ENCODE measurements at places on chromosomes 11 and 22. TPM values are rescaled to one million over a fixed set of nuclear protein-coding genes. Genes with fewer than 3 reads are reported as not detected.

The MIAT gene
- 0.11 TPM for polyA plus RNA-seq

The JHY gene
- polyA plus RNA-seq = 2.5 TPM

The FXYD2 gene
- polyA plus RNA-seq = 4.4 TPM

The SEC14L6 gene
- 2.2 TPM for polyA plus RNA-seq

The PATE4 gene
- polyA plus RNA-seq = not detected

The GLYAT gene
- not detected for polyA plus RNA-seq

The PPP6R2 gene
- 41.4 TPM for polyA plus RNA-seq

The IL17REL gene
- polyA plus RNA-seq = not detected

The FOLH1 gene
- not detected for polyA plus RNA-seq

The SLC22A6 gene
- polyA plus RNA-seq = not detected

The CLNS1A gene
- 142 TPM for polyA plus RNA-seq

The MFNG gene
- 6.4 TPM for polyA plus RNA-seq

The ART1 gene
- not detected for polyA plus RNA-seq

The NAALADL1 gene
- 0.59 TPM for polyA plus RNA-seq

The NLRP14 gene
- 1.4 TPM for polyA plus RNA-seq

The NCAM1 gene
- polyA plus RNA-seq = 61.9 TPM

The FOXRED2 gene
- 22.3 TPM for polyA plus RNA-seq

The KCNJ11 gene
- polyA plus RNA-seq = 4.7 TPM

The FZD4 gene
- 19.3 TPM for polyA plus RNA-seq

The ROM1 gene
- polyA plus RNA-seq = 6.9 TPM

The OR8G5 gene
- polyA plus RNA-seq = not detected

The BAIAP2L2 gene
- polyA plus RNA-seq = 1.2 TPM

The CHST1 gene
- polyA plus RNA-seq = 3.3 TPM

The SLC3A2 gene
- polyA plus RNA-seq = 93.8 TPM

The TRIM22 gene
- polyA plus RNA-seq = 0.32 TPM

The SERHL2 gene
- 10.8 TPM for polyA plus RNA-seq

The OR4C3 gene
- polyA plus RNA-seq = not detected

The CFAP300 gene
- polyA plus RNA-seq = 7.2 TPM

The SMDT1 gene
- 212 TPM for polyA plus RNA-seq

The TPH1 gene
- 0.12 TPM for polyA plus RNA-seq

The HINFP gene
- polyA plus RNA-seq = 34.1 TPM

The MMP8 gene
- not detected for polyA plus RNA-seq

The MOV10L1 gene
- polyA plus RNA-seq = 1.1 TPM

The APOA5 gene
- polyA plus RNA-seq = not detected

The BTBD18 gene
- polyA plus RNA-seq = 1.5 TPM

The ZC3H12C gene
- polyA plus RNA-seq = 1.0 TPM

The FBLN1 gene
- polyA plus RNA-seq = 55.7 TPM

The RHOD gene
- polyA plus RNA-seq = 32.8 TPM

The VWCE gene
- polyA plus RNA-seq = 3.5 TPM

The OR5D14 gene
- not detected for polyA plus RNA-seq

The HOATZ gene
- not detected for polyA plus RNA-seq

The SLC22A8 gene
- polyA plus RNA-seq = 0.22 TPM

The OR51B5 gene
- polyA plus RNA-seq = 0.25 TPM

The RFPL2 gene
- 0.40 TPM for polyA plus RNA-seq
